ENCODE measurements at places on chromosomes 6 and 20. TPM values are rescaled to one million over a fixed set of nuclear protein-coding genes. Genes with fewer than 3 reads are reported as not detected.

DNA sequence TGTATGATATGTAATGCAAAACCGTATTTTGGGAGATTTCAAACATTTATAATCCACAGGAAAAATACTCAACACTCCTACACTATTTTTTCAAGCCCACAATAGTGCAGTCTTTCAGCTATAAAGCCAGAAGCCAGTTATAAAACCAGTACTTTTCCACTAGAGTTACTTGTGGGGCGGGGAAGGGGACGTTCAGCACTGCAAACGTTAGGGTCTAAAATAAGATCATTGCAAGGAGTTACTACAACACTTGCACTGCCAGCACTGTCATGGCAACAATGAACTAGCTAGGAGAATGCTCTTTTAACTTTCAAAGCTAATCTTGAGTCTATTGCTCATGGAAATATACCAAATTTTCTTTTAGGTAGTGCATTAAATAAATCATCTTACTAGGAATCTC lies 14.7 kb downstream of the SESN1 start:
- no peak for DNase-seq

GRCh38 chr20:52996130-52996529 lies 24.0 kb downstream of the TSHZ2 start:
- DNase-seq, result no peak

GRCh38 chr6:16657768-16658167 lies 103.5 kb downstream of the ATXN1 start:
- no peak for DNase-seq

DNA sequence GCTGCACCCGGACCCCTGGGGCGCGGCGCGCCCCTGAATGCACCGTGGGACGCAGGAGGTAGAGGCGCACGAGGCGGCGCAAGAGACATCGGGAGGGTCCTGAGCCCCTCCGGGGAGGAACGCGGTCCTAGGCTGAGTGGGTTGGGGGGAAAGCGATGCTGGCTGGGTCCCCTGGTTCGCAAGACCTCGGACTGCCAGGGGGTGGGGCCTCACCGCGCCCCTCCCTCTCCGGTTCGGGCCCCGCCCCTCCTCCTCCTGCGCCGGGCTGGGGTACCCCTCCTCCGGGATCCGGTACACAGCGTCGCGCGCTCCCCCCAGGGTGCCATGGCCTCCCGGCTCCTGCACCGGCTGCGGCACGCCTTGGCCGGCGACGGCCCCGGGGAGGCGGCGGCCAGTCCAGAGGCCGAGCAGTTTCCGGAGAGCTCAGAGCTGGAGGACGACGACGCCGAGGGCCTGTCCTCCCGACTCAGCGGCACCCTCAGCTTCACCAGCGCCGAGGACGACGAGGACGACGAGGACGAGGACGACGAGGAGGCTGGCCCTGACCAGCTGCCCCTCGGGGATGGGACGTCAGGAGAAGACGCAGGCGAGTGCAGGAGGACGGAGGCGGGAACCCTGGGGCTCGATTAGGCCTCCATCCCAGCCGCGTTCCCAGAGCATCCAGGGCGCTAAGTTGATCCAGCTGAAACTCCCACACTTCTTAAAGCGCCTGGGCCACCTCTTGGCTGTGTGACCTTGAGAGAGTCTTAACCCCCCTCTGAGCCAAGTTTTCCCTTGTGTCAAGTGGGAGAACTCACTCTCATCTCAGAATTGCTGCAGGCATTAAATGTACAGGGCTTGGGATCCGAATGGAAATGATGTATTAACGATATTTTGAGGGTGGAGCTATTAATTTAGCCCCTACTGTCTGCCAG lies 541 bp downstream of the SNX21 start:
- DNase-seq, result no peak

DNA sequence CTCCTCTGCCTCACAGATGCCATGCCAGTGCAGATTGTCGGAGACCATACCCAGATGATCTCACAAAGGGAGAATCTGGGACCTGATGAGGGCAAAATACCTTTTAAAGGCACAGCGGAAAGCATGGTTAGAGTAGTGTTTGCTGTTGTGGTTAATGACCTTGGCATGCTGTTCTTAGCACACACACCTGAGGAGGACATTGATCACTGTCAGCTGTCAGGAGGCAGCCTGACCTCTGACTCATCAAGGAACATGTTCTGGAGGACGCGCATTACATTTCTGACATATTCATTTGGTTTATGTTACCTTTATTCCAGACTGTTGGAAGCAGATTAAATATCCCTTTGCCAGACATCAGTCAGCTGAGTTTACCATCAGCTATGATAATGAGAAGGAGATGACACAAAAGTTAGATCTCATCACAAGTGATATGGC lies 57.1 kb downstream of the GOPC start:
- DNase-seq, result no peak

DNA sequence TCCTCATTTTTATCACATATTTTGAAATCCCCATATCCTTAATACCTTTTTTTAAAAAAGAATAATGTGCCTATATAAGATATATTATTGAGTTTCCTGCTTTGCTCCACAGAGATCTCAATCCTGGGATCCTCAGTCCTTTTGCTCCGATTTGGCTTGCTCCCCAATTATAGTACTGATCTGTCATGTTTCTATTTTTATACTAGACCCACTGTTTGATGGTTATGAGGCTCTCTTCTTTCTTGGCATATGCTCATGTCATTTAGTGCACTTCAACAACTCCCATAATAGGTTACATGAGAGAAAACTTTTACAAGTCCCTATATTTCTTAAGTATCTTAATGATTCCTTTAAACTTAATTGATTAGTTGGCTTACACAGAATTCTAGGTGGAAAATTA lies 958.5 kb upstream of the EPHA7 start:
- no peak for DNase-seq

BTNL2 gene
- not detected for total RNA-seq

BPI gene
- 0.10 TPM for total RNA-seq

TOX2 gene
- total RNA-seq, result 0.12 TPM

Measured in H4 (cell line).